Panc1 (cell line): ENCODE measurements at places on chromosomes 5 and 9. TPM values are rescaled to one million over a fixed set of nuclear protein-coding genes. Genes with fewer than 3 reads are reported as not detected.

DNA sequence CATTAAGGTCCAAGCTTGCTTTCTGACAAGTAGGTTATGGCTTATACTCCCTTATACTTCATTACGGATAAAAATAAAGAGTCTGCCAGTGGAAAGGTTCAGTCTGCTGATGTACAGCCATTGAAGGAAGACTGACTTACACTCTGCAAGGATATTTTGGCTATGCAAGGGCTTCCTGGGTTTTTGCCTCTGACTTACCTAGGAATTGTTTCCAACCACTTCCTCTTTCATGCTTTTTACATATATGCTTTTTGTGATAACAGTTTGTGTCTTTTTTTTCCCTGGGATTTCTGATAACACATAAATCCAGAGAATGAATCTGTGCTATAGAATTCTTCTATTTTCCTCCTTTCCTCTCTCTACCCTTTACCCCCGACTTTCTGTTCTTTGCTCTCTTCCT is 16.8 kb downstream of the ISOC1 start:
- no peak for DNase-seq

GRCh38 chr5:142572006-142572405 is 113.9 kb downstream of the FGF1 start:
- no peak for DNase-seq

DNA sequence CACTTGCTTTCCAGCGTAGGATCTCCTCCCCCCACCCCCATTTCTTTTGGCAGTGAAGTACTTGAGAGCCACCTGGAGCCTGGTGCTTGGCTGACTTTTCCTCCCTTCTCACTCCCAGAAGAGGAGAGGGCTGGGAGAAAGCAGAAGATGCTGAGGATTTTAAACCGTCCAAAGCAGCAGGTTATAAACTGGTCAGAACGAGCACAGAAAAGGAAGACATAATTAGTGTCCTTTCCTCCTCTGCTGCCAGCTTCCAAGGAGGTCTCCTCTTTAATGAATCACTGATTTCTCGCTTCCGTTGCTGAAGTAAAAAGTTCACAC is 563 bp upstream of the FGF10 start:
- no peak for DNase-seq

GRCh38 chr5:36692791-36693763 is 86.7 kb downstream of the SLC1A3 start:
- DNase-seq, result no peak

DNA sequence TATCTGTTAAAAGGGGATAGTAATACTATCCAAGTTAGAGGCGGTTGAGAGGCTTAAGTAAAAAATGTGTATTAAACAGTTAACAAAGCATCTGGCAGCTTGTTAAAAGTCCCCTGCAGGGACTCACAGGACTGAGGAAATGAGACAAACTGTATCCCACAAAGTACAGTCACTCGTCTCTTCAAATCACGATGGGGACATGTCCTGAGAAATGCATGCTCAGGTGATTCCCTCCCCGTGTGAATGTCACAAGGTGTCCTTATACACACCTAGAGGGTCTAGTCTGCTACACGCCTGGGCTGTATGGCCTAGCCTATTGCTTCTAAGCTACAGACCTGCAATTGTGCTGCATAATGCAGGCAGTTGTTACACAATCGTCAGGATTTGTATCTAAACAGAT is 237.0 kb downstream of the IRX2 start:
- no peak for DNase-seq

DNA sequence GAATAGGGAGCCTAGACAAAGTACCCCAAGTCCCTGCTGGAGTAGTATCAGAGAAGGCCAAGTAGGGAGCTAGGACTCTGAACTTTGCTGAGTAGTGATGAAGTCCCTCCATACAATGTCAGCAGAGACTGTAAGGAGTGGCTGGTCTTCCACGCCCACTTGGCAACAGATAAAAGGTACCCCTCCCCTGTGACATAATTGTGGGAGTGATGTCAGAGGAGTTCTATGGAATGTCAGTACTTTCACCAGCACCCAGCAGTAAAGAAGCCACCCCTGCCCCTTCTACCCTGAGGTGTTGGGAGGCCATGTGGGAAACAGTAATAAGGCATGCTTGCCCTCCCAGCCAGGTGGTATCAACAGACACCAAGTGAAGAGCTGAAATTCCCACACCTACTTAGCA is 143.9 kb downstream of the SLIT3 start:
- DNase-seq, result no peak

DNA sequence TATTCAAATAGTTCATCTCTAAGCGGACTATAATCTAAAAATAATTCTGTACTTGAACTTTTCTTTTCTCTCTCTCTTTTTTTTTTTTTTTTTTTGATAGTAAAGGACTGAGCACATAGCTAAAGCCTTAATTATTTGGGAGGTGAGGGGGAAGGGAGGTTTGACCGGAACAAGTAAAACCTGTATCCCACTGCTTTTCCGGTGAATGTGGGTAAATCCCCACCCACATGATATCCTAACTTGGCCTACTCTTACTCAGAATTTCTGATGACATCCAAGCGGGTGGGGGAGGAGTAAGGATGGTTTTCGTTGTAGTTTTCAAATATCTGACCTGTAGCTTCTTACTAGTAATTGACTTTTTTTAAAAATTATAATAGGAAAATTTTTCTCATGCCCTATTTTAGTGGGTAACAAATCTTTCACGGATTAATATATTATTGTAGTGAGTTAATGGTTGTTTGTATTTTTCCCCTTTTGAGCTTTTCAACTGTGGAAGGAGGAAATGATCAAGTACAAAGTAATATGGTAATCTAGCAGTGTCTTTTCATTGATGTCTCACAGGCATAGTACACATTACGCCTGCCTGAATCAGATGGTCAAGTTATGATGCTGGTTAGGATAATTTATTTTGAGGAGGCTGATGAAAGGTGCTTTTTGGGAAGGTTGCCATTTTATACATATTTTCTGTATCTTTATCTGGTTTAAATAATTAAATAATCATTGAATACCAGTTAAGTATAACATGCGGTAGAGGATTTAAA is 2.2 kb upstream of the ELL2 start:
- DNase-seq, result no peak

- no peak for DNase-seq
These were observed 133.3 kb downstream of the GCNT1 start for GRCh38 chr9:76592091-76592973.

DNA sequence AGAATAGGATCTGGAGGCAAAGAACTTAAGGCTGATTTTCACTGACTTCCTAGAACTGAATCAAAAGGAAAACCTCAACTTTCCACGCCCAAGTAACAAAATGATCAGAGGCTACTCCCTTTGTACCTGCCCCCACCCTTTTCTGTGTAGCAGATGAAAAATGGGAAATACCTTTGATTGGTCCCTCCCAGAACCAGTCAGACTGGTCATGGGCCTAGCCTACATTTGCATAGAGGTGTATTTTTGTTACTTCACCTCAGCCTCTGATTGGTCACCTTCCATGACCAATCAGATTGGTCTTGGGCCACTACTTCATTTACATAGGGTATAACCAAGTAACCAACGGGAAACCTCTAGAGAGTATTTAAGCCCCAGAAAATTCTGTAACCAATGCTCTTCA is 1553.5 kb upstream of the C9orf72 start:
- no peak for DNase-seq

- DNase-seq, result no peak
These were observed 39.2 kb upstream of the SLC28A3 start for GRCh38 chr9:84379740-84380139.

DNA sequence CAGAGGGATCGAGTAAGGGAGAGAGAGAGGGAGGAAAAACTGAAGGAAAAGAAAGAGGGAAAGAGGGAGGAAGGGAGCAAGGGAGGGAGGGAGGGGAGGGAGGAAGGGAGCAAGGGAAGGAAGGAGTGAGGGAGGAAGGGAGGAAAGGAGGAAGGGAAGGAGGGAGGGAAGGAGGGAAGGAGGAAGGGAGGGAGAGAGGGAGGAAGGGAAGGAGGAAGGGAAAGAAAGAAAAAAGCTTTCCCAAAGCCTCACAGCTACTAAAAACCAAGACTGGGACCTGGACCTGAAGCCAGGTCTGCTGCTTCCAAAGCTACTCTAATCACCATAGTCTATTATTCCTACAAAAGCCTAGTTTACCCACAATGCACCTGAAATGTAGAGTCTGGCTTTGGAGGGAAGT is 259.8 kb upstream of the WWC1 start:
- no peak for DNase-seq

GRCh38 chr5:135964670-135965320 is 10.0 kb upstream of the LECT2 start:
- DNase-seq, result no peak

GRCh38 chr9:4590430-4591122 is 71.5 kb upstream of the PLPP6 start:
- DNase-seq, result no peak

- no peak for DNase-seq
These were observed 60.1 kb upstream of the ZNF608 start for GRCh38 chr5:124806373-124807077.

DNA sequence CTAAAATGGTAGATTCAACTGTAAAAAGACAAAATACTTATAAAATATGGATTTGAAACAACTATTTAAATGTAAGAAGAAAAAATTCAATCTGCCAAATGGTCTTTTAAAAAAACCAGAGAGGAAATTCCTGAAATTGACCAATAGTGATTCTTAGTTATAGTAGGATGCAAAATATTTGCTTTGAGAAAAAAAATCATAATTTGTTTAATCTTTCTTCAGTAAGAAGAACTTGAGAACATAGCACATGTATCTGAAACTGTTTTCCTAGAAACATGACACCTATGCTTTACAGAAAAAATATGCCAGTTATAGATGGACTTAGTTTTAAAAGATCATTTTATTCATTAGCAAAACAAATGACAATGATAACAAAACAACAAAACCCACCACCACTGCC is 186.9 kb upstream of the CD180 start:
- no peak for DNase-seq

DNA sequence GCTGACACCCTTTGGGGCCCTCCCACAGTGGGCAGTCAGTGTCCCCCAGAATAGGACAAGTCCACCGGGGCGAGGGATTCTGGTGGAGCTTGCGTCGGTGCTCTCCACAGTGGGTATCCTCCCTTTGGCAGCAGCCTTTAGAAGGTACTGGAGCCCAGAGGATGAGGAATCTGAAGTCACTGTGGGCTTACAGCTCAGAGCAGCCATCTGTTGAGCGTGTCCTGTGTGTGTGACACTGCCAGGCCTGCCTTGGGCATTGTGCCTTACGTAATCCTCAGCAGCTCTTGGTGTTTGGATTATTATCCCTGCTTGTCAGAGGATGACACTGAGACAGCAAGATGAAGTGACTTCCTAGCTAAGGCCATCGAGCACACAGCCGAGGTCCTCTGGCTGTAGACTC is 12.6 kb downstream of the URM1 start:
- no peak for DNase-seq

GRCh38 chr5:147393874-147394672 is 115.8 kb downstream of the DPYSL3 start:
- no peak for DNase-seq

- no peak for DNase-seq
These were observed 345.6 kb downstream of the EBF1 start for GRCh38 chr5:158754018-158754514.

DNA sequence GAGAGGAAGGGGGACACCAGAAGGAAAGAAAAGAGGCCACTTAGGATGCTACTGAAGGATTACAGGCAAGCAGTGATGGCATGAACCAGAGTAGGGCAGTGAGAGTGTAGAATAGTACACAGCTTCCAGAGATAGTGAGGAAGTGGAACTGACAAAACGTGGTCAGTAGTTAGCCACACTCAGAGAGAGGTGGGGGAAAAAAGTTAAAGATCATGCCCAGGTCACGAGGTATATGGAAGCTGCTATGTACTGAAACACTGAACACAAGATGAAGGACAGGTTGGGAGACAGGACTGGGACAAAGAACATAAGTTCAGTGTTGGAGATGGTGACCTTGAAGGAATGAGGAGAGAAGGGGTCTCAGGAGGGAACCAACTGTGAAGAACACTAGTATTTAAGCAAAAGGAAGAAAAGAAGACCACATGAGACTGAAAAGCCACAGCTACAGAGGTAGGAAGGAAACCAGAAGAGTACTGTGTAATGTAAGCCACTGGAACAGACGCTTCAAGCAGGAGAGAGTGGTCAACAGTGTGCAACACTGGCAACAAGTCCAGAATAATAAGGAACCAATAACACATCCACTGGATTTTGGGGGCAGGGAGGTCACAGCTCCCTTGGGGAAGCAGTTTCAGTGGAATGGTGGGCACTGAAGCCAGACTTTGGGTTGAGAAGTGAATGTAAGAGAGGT is 45.5 kb downstream of the ELL2 start:
- no peak for DNase-seq

- peak; percentile 58 for DNase-seq
These were observed 919.0 kb downstream of the TAF11L14 start for GRCh38 chr5:18553269-18553668.

GRCh38 chr9:135385793-135386192 is 93.8 kb upstream of the PPP1R26 start:
- no peak for DNase-seq

DNA sequence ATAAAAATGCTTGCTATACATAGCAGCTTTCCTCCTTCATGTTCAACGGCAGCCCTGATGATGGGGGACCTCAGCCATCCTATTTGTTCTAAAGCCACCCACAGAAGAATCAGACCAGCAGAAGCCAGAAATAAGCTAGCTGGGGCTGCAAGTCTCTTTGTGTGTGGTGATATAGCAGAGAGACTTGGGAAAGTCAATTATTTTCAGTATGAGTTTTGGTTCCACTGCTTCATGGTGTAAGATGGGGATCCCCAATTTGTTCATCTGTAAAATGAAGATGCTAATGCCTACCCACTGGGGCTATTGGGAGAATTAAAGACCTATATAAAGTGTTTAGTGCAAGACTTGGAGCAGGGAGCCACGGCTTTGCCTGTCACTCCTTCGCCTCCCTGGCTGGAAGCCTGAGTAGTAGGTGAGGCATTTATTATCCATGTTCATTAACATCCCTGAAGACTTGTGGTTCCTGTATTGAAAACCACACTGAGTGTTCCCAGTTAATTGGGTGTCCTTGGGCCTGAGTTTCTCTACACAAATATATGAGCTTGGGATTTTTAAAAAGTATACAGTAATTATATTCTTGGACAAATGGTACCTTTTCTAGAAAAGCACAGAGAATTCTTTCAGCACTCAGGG is 210.1 kb upstream of the SLC24A2 start:
- no peak for DNase-seq

The RNF183 gene
- total RNA-seq, result not detected

The CNTFR gene
- total RNA-seq, result 2.7 TPM

The GFRA3 gene
- total RNA-seq, result 1.5 TPM

The AFAP1L1 gene
- total RNA-seq, result 15.2 TPM

The DMRTA1 gene
- total RNA-seq, result 1.8 TPM
